ENCODE measurements at places on chromosomes 5 and 9. TPM values are rescaled to one million over a fixed set of nuclear protein-coding genes. Genes with fewer than 3 reads are reported as not detected.

DNA sequence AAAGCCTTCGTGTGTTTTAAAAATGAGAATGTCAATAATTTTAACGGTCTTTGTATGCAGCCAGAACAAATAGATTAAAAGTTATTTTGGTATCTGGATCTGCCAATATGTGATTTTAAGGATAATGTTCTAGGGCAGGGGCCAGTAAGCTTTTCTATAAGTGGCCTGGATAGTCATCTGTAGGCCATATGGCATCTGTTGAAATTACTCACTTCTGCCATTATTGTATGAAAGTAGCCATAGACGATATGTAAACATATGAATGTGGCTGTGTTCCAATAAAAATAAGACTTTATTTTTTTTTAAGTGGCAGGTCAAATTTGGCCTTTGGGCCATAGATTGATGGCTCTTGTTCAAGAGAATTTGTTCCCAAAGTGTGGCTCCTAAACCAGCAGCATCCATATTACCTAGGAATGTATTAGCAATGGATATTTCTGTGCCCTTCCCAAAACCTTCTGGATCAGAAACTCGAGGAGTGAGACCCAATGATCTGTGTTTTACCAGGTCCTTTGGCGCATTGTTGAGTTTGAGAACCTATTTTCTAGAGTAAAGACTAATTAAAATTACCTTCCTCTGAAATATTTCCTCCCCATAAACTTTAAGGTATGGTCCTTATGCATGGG lies 55.9 kb downstream of the C6 start:
- no peak for DNase-seq

GRCh38 chr5:157113002-157113401 lies 4.2 kb upstream of the HAVCR2 start:
- DNase-seq, result no peak

DNA sequence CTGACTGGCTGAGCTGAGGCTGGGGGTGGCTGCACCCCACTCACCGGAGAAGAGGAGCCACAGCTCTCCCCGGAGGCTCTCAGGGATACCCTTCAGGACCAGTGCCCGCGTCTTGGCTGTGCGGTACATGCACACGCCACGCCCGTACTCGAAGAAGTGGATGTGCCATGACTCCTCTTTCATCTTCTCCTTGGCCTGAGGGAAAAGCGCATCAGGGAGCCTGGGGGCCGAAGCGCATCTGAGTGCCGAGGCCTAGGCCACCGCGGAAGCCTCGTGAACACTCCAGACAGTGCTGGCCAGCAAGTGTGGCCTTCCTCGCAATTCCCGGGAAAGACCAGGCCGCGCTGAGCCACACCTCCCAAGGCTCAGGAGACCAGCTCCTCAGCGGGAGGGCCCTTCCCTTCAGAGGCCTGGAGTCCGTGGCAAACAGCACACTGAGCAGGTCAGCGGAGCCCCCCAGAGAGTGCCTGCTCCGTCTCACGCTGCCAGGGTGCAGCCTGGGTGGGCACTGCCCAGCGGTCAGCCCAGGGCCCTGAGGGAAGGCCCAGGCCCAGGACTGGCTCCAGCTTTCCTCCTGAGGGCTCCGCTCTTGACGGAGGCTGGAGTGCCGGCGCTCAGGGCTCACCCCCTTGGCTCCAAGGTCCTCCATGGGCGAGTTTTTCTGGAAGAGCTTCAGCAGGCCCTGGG lies 20.5 kb upstream of the MRNIP start:
- DNase-seq, result peak; percentile 68

The CER1 gene
- total RNA-seq, result not detected

The LEAP2 gene
- 0.48 TPM for total RNA-seq

DNA sequence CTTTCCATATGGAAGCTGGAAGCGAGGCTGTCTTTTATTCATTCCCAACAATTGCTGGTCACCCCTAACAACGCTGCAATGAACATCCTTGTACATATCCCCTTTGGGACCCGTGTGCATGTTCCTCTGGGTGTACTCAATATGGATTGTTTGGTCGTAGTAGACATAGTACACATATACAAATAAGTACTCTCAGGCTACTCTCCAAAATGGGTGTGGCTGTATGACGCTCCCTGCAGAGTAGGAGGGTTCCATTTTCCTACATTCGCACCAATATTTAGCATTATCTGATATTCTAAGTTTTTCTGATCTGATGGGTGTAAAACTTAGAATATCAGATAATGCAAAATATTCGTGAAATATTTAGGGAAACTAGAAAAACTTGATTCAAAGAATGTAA lies 23.2 kb upstream of the NAA35 start:
- DNase-seq, result no peak
